Islet precursor cell (in vitro differentiated cells): ENCODE measurements at places on chromosomes 16 and 17.

DNA sequence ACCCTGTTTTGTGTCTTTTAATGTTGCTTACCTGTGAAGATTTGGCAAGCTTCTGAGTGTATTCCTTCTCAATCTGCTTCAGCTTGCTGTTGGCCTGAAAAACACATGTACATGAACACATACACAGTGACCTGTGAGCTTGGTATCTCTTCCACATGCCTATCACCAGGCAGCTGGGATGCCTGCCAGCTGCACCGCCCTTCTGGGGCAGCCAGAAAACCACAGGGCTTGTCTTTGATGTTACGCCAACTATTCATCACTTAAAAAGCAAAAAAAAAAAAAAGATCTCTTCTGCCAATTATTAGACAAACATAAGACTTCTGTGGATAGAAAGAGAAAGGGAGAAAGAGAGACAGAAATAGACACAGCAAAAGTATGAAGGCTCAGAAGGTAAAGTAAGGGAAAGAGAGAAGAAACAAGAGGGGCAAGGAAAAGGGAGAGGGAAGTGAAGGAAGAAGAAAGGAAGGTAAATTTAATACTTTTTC lies 189.2 kb upstream of the AXIN2 start:
- DNase-seq: no peak

DNA sequence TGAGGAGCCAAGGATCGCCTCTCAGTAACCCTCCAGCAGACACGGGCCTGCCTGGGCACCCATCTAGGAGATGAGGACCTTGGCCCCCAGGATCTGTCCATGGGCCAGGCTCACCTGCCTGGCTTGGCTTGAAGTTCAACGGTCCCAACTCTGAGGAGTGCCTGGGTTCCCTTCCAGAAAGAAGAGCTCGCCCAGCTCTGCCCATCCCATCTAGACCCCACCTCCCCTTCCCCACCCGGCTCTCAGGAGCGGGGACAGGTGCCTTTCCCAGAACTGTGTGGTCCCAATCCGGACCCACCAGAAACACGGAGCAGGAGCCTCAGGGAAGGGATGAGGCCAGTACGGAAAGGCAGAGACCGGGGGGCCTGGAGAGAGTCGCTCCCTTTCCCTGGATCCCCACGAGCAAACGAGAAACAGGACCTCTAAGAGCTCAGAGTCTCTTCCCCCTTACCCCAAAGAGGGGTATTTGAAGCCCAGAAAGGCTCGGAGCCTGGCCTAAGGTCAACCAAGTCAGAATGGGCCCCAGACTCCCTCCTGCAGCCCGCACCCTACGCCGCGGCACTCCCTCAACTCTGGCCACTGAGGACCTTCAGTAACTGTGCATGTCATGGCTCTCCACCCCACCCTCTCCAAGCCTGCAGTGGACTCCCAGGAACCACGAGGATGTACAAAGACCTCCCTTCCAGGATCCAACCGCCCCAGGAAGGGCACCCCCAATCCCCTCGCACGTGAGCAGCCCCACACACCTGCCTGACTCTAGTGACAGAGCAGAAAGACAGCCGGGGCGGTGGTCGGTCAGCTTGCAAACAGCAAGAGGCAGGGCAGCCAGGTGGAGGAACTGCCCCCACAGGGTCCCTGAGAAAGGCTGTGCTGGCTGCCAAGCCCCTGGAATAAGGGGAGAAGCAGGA lies 5.4 kb downstream of the CLUH start:
- no peak for DNase-seq

- DNase-seq: peak; percentile 38
Observed at GRCh38 chr16:56584276-56584675, 5.1 kb upstream of the MT3 start.

GRCh38 chr16:70700101-70701020 lies 14.5 kb upstream of the MTSS2 start:
- no peak for DNase-seq

GRCh38 chr17:37438141-37438540 lies 31.5 kb downstream of the TADA2A start:
- no peak for DNase-seq

DNA sequence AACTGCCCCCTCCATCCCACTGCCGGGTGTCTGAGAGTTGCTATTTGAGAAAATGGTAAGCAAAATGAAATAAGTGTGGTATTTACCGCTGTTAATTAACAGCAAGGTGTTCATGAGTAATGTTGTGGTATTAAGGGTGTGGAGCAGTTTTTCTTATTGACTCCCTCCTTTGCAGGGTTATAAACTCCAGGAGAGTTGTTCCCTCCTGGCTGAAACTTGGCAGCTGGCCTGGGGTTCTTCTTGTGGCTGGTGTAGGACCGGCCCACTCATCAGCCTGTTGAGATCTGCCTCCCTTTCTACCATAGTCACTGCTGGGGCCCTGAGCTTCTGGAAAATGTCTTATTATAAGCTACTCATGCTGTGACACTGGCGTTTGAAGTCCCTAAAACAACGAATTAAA lies 128.6 kb downstream of the SOX9 start:
- no peak for DNase-seq

- DNase-seq: peak; percentile 12
Observed at GRCh38 chr16:21614896-21615295, 15.5 kb downstream of the METTL9 start.

DNA sequence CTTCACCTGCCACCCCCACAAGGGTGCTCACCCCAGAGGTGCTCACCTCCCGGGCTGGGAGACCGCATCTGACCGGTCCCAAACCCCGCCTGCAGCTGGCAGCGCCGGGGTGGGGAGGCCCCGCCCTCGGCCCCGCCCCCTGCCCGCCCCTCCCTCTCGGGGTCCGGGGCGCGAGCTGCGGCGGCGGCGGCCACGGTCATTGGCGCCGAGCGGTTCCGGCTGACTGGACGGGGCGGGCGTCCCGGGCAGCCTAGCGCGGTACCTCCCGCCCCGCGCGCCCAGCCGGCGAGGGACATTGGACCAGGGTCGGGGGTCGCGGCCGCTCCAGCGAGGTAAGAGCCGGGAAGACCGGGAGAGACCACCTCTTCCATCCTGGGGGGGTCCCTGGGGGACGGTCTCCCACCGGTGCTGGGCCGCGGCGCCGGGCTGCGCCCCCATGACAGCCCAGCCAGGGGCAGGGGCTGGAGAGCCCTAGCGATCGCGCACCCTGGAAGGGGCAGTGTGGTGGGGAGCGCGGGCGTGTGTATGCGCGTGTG lies at the start of gene CACNG5:
Gene CACNG5 (plus strand): TSS at position 199 of the 536 bp plus-strand sequence. CDS start 42,216 bp downstream, outside the sequence.
- DNase-seq: peak; percentile 81

DNA sequence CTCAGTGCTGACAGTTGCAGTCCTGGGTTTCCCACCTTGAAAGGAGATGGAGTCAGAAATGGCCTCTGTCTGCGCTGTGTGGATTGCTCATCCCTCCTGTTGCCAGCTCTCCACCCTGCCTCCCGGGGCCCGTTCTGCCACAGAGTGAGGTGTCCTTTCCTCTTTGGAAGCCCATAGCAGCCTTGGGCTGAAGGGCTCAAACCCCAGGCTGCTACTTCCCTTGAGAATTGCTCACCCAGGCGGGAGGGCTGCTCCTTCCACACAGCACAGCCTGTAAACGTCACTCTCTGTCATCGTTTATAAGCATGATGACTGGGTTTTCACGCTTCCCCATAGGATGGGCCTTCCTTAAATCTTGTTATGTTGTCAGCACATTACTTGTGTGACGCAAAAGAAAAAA lies 62.7 kb downstream of the FOXK2 start:
- DNase-seq: no peak

GRCh38 chr17:14791221-14791620 lies 473.9 kb downstream of the PMP22 start:
- DNase-seq: no peak
